Cortex of kidney (tissue), 1 donor: ENCODE measurements at places on chromosomes 3 and 15.

- DNase-seq = no peak
Measured at GRCh38 chr3:134341389-134341788, 32.9 kb downstream of the AMOTL2 start.

DNA sequence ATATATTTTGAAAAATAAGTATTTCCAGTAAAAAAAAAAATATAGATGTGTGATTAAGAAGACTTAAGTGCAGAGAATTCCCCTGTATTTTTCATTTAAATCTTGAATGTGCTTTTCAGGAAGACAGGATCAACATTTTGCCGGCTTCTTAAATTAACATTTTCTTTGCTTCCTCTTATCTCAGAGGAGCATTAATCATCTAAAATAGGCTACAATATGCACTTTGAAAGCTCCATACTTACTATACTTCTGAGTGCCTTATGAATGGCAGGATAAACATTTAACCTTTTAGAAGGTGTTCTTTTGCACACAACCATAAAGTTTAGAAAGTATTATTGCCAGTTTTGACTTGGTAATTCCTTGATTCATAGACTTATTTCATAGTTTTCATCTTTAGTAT is 164.3 kb downstream of the ECT2 start:
- DNase-seq = no peak

GRCh38 chr15:43218908-43219706 is 1.7 kb downstream of the EPB42 start:
- no peak for DNase-seq

DNA sequence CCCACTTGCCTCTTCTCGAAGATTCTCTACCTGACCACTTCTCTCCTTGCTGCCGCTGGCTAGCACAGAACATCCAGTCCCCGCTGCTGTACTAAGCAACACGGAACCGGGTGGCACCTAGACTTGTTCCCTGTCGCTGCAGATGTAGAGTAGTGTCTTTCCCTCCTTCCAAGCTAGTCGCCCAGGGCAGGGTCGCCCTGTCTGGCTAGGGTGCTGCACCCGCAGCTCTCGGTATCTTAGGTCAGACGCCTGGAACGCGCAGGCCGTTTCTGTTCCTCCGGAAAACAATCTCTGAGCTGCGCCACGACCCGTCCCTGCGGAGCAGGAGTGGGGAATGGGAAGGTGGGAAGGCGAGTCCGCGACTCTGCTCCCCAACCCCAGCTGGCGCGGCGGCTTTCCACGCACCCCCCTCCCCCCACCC is 758 bp upstream of the SNX33 start:
- DNase-seq = no peak

DNA sequence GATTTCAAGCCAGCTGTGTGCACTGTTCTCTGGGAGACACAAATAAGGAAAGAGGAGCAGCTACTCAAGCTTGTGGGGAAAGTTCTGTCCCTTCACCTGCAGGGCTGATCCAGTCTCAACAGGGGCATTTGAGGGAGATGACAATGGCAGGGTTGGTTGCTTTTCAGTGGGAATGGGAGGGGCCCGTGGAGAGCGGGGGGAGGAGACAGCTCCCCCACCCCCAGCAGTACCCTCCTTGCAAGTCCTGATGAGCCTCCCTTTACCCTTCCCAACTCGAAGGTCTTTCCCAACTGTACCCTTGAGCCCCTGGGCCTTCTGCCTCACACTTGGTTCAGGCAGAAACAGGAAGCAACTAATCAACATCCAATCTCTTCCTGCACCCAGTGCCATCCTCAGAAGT is 71.8 kb upstream of the SNRPA1 start:
- no peak for DNase-seq

GRCh38 chr15:63523306-63523990 is 19.1 kb downstream of the USP3 start:
- DNase-seq = no peak

GRCh38 chr3:128425142-128425845 is 41.4 kb downstream of the DNAJB8 start:
- no peak for DNase-seq

DNA sequence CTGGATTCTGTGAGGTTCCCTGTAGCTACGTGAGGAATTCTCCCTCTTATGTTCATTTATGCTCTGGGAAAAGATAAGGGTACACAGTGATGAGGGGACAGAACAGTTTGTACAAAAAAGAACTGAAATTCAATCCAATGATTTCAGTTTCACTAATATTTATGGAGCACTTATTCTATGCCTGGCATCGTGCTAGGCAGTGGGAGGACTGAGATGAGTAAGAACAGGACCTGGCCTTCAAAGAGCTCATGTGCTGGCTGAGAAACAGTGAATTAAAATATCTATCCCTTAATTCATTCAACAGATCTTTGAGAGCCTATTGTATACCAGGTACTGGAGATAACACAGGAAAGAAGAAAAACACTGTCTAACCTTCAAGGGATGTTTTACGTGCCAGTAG is 22.2 kb downstream of the SSR3 start:
- DNase-seq = no peak
